ENCODE measurements at places on chromosomes 7 and 10.
A peak's percentile ranks its signal among the peaks of the same experiment; 100 is the strongest.

DNA sequence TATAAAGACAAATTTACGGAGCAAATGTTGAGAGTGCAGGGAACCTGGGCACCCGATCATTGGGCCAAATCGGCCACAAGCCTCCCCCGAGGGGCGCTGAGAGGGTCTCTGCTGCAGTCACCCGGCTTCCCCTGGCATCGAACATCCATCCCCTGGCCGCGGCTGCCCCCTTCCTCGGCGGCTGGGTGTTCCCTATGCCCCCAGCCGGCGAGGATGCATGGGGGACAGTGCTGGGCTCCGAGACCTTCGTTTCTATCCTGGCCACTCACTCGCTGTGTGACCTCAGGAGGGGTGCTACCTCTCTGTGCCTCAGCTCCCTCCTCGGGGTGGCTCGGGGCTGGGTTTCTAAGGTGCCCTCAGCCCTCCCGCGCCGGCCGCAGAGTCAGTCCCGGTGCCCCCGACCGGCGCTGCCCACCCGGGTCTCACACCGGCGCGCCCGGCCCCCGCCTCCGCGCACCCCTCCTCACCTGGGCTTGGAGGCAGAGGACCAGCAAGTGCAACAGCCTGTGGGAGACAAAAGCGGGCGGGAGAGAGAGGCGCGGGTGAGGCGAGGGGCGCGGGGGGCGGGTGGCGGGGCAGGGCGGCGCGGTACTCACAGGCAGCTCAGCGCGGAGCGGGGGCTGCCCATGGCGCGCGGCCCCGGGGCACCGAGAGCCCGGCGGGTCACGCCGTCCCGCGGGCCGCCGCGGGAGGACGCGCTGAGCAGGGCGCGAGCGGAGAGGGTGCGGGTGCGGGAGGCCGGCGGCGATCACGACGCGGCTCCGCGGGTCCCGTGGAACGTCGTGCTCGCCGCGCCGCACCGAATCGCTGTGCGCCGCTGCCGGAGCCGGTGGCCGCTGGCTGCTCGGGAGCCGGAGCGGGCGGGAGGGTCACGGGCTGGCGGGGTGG lies at the start of gene FGF8:
Gene FGF8 (minus strand): TSS at position 842 of the 888 bp plus-strand sequence. CDS start 214 bp downstream, at position 628.
- no peak for DNase-seq

- DNase-seq = no peak
These were observed 3.5 kb upstream of the NAMPT start for GRCh38 chr7:106288263-106288662.

GRCh38 chr10:16436367-16436757 lies 448 bp upstream of the PTER start:
- DNase-seq = no peak

GRCh38 chr7:28208506-28208905 lies 27.9 kb upstream of the JAZF1 start:
- DNase-seq = no peak

GRCh38 chr7:45151131-45151684 lies 6.4 kb upstream of the RAMP3 start:
- DNase-seq = no peak

- DNase-seq = no peak
These were observed 104.3 kb upstream of the STEAP1B start for GRCh38 chr7:22604246-22604645.

GRCh38 chr7:152663148-152663740 lies 12.7 kb downstream of the XRCC2 start:
- no peak for DNase-seq

DNA sequence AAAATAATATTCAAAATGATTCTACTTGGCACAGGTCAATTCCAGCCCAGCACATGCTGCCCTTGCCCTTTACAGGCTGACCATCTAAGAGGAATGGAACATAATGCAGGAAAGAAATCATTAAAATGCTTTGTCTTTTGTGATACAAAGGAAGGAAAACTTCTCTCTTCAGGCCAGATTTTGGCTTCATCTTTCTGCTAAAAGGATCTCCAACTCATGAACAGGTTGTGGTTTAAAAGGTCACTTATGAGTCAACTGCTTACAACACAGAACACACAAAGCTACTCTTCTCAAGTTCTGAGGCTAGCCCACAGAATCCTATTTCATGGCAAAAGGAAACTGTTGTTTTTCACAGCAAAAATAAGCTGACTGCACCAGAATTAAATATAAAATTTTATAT lies 197.1 kb downstream of the DOCK4 start:
- peak; percentile 67 for DNase-seq

- no peak for DNase-seq
These were observed 102.1 kb upstream of the TMEM168 start for GRCh38 chr7:112892263-112892662.

- no peak for DNase-seq
These were observed 174.6 kb downstream of the PIP4K2A start for GRCh38 chr10:22539579-22540298.

- DNase-seq = peak; percentile 28
These were observed 41.9 kb upstream of the PSMG3 start for GRCh38 chr7:1611708-1612241.

GRCh38 chr10:46524472-46525176 lies 31.8 kb downstream of the GPRIN2 start:
- no peak for DNase-seq

GRCh38 chr7:82317257-82317721 lies 126.3 kb downstream of the CACNA2D1 start:
- no peak for DNase-seq

DNA sequence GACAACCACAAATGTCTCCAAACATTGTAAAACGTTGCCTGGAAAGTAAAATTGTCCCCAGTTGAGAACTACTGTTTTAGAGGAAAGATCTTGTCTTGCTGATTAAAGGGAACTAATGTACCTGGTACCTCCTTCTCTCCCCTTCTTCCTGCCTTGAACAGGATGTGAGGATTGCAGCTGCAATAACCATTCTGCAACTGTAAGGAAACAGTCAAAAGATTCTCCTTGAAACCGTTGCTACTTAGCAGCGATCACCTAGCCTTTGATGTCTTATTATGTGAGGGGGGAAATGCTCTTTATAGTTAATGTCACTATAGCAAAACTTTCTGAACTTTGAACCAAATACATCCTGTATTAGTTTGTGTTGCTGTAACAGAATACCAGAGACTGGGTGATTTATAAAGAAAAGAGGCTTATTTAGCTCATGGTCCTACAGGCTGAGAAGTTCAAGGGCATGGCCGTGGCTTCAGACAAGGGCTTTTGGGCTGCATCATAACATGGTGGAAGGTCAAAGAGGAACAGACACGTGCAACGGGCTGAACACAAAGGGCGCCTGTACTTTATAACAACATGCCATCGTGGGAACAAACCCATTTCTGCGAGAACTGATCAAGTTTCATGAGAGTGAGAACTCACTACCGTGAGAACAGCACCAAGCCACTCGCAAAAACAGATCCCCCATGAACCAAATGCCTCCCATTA lies 54.2 kb upstream of the PARD3 start:
- DNase-seq = no peak

GRCh38 chr10:24156686-24157085 lies 52.3 kb upstream of the KIAA1217 start:
- DNase-seq = no peak

GRCh38 chr7:131546126-131546525 lies 10.3 kb downstream of the PODXL start:
- no peak for DNase-seq

GRCh38 chr7:108419961-108420908 lies 36.0 kb downstream of the NRCAM start:
- peak; percentile 73 for DNase-seq

DNA sequence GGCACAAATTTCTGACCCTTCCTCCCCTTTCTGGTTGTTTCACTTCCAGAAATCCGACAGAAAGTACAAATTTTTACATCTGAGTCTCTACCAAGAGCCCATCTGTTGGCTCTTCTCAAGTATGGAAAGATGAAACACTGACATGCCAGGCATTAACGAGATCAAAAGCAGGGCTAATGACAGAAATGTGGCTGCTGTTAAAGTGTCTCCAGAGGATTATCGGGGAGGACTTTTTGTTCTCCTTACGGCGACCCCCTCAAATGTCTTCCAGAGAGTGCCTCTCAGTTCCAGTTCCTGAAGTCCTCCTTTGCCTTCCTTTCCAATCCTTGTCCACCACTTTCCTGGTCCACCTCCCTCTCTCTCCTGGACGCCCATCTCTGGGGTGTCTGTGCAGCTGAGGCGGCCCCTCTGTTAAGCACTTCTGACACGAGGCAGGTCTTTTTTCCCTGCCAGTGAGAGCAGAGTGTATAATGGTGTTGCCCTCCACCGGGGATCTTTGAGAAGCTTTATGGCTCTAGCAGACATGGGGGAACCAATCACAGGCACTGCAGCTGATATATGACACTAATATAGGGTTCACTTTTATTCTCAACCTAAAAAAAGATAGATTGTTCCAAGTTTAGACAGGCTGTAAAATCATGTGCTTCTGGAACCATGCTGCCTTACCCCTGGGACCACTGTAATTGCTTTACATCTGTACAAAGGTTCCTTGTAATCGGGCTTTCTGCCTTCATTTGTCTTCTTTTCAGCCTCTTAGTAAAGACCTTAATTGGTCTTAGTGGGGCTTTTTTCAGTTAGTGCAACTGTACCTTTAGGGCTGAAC lies 757.1 kb downstream of the AUTS2 start:
- no peak for DNase-seq

DNA sequence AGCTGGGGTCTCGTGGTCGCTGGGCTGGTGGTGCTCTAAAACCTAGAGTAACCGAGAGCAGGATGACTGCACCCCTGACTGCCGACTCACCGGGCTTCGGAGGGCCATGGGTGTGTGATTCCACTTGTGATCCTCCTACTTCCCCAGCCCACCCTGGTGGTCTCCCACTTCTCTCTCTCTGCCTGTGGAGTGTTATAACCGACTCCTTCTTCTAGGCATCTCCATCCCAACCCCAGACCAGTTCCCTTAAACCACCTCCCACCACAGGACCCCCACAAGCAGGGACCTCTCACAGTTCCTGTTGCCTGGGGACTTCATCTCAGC lies 52.4 kb downstream of the IKZF1 start:
- no peak for DNase-seq

- DNase-seq = no peak
These were observed 261.5 kb upstream of the KLF14 start for GRCh38 chr7:130995252-130996081.

- DNase-seq = no peak
These were observed 350.1 kb upstream of the AOAH start for GRCh38 chr7:37074370-37074769.

- DNase-seq = no peak
These were observed 11.6 kb downstream of the OR6V1 start for GRCh38 chr7:143063741-143064140.

- DNase-seq = peak; percentile 81
These were observed at the start of gene GIGYF1 for GRCh38 chr7:100694098-100694745. TSS of gene GIGYF1 (minus strand) at chr7:100694250. CDS start at chr7:100688238, 6,012 bp downstream.

DNA sequence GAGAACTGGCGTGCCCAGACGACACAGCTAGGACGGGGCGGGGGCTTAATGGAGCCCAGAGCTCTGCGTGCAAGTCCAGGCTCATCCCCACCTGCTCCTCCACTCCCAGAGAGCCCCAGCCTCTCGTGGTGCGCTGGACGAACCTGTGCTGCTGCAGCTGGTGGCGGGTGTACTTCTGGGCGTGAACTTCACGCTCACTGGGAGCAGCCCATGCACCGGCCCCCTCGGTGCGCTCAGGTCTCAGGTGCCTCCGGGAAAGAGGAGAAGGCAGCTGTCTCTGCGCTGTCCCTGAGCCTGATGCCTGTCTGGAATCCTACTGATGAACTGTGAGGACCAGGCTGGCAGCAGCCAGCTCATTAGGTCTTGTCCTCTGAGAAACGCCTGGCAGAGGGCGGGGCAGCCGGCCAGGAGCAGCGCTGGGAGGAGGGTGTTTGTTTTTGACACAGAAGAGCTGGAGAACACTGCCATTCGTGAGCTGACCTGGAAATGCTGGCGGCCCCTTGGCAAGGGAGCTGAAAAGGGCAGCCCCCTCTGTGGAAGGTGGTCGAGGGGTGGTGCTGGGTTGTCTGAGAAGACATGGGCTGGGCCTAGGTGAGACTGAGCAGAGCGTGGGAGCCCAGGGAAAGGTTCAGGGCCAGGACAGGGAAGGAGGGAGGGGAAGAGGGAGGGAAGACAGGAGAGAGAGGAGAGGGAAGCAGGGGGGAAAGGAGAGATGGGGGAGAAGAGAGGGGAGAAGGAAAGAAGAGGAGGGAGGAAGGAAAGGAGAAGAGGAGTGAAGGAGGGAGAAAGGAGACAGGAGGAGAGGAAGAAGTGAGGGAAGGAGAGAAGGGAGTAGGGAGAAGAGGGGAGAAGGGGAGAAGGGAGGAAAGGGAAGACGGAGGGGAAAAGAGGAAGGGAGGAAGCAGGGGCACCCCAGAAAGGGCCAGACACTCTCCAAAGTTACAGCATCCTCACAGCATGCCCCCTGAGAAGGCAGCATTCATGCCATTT lies 53.5 kb upstream of the TNS3 start:
- DNase-seq = no peak

DNA sequence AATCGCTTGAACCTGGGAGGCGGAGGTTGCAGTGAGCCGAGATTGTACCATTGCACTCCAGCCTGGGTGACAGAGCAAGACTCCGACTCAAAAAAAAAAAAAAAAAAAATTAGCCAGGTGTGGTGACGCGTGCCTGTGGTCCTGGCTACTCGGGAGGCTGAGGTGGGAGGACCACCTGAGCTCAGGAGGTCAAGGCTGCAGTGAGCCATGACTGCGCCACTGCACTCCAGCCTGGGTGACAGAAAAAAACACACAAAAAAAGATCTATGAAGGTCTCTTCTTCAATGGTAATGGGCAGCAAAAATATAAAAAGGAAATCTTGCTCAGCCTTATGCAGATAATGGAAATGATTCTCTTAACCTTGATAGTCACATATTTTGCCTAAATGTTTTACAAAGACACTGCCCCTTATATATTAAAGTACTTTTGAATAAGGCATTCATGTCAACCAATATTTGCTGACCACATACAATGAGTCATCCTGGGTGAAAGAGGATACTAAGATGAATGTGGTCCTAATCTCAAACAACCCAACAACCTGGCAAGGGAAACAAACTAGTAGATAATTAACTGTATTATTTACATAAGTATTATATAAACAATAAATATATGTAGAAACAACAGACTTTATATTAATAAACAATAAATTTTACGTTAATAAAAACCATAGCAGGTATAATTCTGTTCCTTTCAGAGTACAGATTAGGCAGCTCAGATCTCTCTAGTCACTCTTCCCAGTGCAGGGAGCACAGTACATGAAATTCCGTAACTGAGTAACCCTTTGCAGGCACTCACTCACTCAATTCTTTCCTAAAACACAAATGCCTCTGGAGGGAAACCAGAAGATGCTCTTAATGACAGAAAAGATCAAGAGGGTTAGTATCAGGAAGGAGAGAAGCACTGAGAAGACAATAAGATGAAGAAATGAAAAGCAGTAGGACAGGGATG lies 8.1 kb downstream of the TOMM7 start:
- DNase-seq = peak; percentile 90

Measured in COLO829 (cell line).